ENCODE measurements at places on chromosomes 4 and X. TPM values are rescaled to one million over a fixed set of nuclear protein-coding genes. Genes with fewer than 3 reads are reported as not detected.

The FABP2 gene
- total RNA-seq = not detected

- peaks cover 2% of the 10 kb centered on the region for H3K36me3 ChIP-seq
- H3K4me1 ChIP-seq = no peaks in the 10 kb centered on the region
- H3K4me3 ChIP-seq = no peak overlapping the region
- DNase-seq = peak; percentile 17
- no peak overlapping the region for H3K27ac ChIP-seq
- no peaks in the 10 kb centered on the region for H3K27me3 ChIP-seq
These were observed 73.1 kb downstream of the PACRGL start for GRCh38 chr4:20773144-20773997.

GRCh38 chr4:145203410-145203809 is 23.0 kb upstream of the OTUD4 start:
- no peak overlapping the region for H3K4me3 ChIP-seq
- no peaks in the 10 kb centered on the region for H3K4me1 ChIP-seq
- H3K27me3 ChIP-seq = no peaks in the 10 kb centered on the region
- no peak for DNase-seq
- no peaks in the 10 kb centered on the region for H3K36me3 ChIP-seq

The CT55 gene
- total RNA-seq = not detected

The STX18 gene
- total RNA-seq = 20.2 TPM

The APLN gene
- 0.36 TPM for total RNA-seq

DNA sequence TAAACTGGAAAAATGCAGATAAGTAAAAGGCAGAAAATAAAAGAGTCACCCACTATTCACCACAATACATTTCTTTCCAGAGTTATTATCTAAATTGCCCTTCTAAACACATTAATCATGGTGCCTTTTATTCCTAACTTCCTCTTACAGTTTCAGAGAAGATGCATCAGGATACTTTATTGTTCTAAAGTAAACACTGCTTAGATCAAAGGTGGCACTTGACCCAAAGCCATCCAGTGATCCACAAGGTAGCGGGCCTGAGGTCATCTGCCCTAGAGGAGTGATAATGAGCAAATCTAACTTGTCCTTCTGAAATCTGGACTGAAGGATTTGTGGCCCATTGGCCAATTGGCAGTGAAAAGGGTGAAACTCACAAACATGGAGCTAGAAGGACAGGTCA is 12.0 kb upstream of the TMEM154 start:
- H3K27ac ChIP-seq = no peak overlapping the region
- no peak for DNase-seq
- no peaks in the 10 kb centered on the region for H3K36me3 ChIP-seq
- peaks cover 6% of the 10 kb centered on the region for H3K27me3 ChIP-seq
- H3K4me1 ChIP-seq = peaks cover 7% of the 10 kb centered on the region

DNA sequence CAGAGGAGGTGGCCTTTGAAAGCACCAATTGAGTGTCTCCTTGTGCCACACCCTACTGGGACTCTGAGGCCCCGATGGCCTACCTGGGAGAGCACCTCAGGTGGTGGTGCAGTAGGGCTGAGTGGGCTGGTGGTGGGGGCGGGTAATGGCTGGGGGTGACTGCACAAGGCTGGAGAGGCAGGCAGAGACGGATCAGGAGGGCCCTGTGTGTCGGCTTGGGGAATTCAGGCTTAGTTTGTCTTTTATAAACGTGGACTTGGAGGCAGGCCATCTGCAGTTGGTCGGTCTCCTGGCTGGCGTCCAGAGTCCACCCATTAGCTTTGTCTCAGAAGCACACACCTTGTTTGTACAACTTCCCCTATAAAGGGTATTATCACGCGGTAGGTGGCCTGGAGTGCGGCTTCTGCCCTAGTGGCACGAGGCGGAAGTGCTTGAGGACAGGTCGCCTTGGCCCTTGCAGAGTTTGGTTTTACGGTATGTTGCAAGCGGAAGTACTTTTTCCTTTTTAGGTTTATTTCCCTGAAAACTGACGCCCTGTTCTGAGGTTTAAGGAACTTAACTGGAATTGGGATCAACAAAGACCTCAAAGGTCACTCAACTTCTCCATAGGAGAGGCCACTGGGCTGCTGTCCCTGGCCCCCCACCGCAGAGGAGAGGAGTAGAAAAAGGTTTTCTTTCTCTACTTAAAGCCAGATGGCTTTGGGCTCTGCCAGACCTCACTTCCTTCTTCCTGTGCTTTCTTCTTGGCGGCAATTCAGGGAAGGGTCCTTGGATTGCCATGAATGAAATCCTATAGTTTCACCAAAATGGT is 8.0 kb downstream of the TBC1D14 start:
- H3K4me1 ChIP-seq = peaks cover 77% of the 10 kb centered on the region
- H3K4me3 ChIP-seq = peak overlapping the region; percentile 48
- peak overlapping the region; percentile 91 for H3K27ac ChIP-seq
- peak; percentile 62 for DNase-seq
- no peaks in the 10 kb centered on the region for H3K36me3 ChIP-seq
